ENCODE measurements at places on chromosomes 13 and 19.
A peak's percentile ranks its signal among the peaks of the same experiment; 100 is the strongest.

- DNase-seq: no peak
These were observed 11.6 kb upstream of the GPR18 start for GRCh38 chr13:99269627-99270241.

- no peak for DNase-seq
These were observed 225.9 kb downstream of the OLFM4 start for GRCh38 chr13:53254500-53254899.

DNA sequence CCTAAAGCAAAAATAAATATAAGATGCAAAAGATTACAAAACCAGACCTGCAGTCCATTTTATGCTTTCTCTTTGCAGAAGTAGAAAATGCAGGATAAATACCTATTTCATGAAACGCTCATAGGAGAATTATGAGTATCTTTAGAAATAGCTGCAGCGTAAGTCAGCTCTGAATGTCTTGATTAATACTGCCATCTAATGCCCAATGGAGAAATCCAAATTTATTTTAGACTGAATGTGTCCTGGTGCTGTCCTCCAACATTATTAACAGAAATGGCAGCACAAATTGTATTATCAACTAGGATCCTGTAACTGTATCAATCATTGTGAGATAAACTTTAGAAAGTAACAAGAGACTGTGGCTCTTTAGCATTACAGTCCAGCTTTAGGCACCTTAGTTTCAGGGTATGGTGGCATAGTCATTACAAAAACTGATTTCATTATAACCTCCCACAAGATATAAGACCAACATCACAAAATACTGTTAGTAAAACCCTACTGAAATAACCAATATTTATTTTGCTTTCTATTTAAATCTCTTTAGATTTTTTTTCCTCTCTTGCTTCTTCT, 162.1 kb upstream of the MIR17HG start:
- DNase-seq: no peak

GRCh38 chr19:3184847-3185460, 776 bp upstream of the NCLN start:
- peak; percentile 69 for DNase-seq

DNA sequence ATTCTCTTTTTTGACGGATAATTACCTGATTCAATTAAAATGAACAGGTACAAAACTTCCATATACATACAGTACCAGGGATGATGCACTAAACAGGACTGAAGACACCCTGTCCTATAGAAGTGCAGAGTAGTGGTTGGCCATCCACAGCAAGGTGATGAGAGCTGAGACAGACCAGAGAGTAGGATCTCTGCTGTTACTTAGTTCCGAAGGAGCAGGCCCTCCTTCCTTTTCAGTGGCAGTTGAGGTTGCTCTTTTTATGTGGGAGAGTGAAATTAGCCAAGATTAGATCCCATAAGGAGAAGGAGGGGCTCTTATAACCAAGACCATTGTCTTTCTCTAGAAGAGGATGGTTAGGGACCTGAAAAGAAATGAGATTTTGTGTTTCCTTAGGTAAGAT, 4.0 kb downstream of the PDS5B start:
- DNase-seq: no peak

DNA sequence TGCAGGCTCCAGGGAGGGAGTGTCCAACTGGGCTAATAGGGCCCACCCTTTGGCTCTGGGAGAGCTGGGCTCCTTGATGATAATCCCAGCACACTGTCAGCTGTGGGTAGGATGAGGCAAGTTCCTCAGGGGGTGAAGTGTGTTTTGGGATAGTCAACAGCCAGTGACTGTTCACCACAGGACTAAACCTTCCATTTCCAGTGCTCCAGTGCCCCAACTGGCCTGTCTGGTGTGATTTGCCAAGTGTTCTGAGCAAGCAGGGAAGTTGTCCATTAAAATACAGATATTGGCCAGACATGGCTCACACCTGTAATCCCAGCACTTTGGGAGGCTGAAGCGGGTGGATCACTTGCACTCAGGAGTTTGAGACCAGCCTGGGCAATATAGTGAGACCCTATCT, 150.9 kb downstream of the TM9SF2 start:
- no peak for DNase-seq

DNA sequence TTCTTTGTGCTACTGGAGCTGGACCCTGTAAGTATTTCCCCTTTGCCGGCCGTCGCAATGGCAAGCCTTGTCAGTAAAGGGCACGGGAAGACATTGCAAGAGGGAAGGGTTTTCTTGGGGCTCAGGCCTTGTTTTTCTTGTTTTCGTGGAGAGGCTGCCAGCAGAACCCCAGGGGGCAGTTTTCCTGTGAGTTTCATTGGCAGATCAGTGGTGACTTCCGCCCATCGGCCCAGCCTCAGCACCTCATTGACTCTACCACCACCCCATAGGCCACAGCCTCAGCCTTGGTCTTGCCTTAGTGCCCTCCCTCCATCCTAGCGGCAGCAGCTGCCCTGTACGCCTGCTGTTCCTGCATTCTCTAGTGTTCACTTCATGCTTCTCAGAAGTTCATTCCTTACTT, 61.5 kb downstream of the GJA3 start:
- DNase-seq: no peak

- peak; percentile 95 for DNase-seq
These were observed at the start of the genes EMC10 and GARIN5A for GRCh38 chr19:50476224-50476906. Gene EMC10, plus strand, starts transcription at chr19:50476507. Its CDS starts 38 bp downstream, at chr19:50476545. Gene GARIN5A, minus strand, starts transcription at chr19:50476848. Its CDS starts 460 bp downstream, at chr19:50476388.

DNA sequence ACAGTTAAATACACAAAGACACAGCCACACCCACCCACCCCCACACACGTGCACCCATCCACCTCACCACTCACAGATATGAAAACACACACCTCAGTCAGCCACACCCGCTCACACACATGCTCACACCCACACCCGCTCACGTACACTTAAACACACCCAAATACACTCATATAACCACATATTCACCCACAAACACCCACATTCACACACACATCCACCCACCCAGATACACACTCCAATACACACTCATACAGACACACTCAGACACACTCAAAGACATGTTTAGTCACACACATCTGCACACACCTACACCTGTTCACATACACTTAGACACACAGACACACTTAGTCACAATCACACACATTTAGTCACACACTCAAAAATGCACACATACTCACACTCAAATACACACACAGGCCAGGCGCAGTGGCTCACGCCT, 30.6 kb downstream of the ADGRL1 start:
- DNase-seq: no peak

- no peak for DNase-seq
These were observed 14.4 kb upstream of the SYCN start for GRCh38 chr19:39218230-39219007.
